ENCODE measurements at places on chromosomes 7 and 10. TPM values are rescaled to one million over a fixed set of nuclear protein-coding genes. Genes with fewer than 3 reads are reported as not detected.

The ASB10 gene
- not detected for total RNA-seq

The CFAP70 gene
- total RNA-seq: 1.1 TPM

The C10orf67 gene
- total RNA-seq: not detected

The PAPSS2 gene
- 7.1 TPM for total RNA-seq

The NXPH1 gene
- total RNA-seq: not detected

The KLF6 gene
- 111 TPM for total RNA-seq

GRCh38 chr7:2126621-2127020 lies 106.1 kb downstream of the MAD1L1 start:
- H3K27me3 ChIP-seq: no peaks in the 10 kb centered on the region
- H3K36me3 ChIP-seq: peaks cover 9% of the 10 kb centered on the region
- H3K27ac ChIP-seq: no peak overlapping the region
- no peak for DNase-seq
- H3K4me1 ChIP-seq: peaks cover under 1% of the 10 kb centered on the region

- H3K4me3 ChIP-seq: no peak overlapping the region
- H3K4me1 ChIP-seq: no peaks in the 10 kb centered on the region
- no peak overlapping the region for H3K27ac ChIP-seq
- H3K36me3 ChIP-seq: no peaks in the 10 kb centered on the region
- H3K27me3 ChIP-seq: no peaks in the 10 kb centered on the region
- DNase-seq: no peak
Measured at GRCh38 chr7:14822481-14822854, 80.1 kb downstream of the DGKB start.

DNA sequence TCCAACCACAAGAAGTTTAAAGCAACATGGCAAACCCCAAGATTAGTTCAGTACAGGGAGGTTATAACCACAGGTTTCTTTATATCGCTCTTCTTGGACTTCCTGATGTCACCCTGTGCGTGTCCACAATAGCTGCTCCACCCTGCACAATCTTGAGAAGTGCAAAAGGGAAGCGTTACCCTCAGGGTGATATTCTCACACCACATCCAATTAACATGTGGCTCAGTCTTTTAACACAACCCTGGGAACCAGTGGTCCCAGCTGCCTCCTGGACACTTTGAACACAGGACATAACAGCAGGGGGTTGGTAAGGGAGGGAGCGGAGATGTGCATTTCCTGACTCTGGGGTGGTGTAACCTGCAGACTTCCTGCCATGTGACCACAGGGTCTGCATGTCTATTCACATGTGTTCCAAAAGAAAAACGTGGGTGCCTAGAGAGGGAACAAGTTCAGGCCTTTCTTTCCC lies 64.6 kb downstream of the GSAP start:
- DNase-seq: no peak
- H3K36me3 ChIP-seq: no peaks in the 10 kb centered on the region
- H3K27ac ChIP-seq: peak overlapping the region; percentile 10
- no peak overlapping the region for H3K4me3 ChIP-seq
- H3K4me1 ChIP-seq: peaks cover 39% of the 10 kb centered on the region

DNA sequence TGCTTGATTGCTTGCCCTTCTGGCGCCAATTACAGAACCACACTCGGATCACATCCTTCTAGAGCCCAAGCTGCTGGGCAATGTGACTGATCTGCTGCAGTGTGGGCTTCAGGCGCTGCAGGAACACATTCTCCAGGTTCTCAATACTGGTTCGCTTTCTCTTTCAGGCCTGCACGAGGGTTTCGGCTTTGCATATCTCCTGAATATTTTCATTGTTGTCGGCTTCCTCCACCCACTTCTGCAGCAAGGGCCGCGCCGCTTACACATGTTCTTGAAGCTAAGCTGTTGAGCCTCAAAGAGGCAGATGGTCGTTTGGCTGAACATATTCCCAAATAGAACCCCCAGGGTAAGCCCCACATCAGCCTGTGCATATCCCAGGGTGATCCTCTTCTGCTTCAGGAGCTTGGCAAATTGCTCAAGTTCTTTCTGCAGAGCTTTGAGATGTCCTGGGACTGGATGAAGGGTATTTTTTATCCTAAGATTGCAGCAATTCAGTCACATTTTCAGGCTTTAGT lies 64.6 kb downstream of the HERC4 start:
- H3K27ac ChIP-seq: no peak overlapping the region
- DNase-seq: no peak
- H3K27me3 ChIP-seq: no peaks in the 10 kb centered on the region
- H3K4me3 ChIP-seq: no peak overlapping the region

- H3K27me3 ChIP-seq: no peaks in the 10 kb centered on the region
- peaks cover 24% of the 10 kb centered on the region for H3K4me1 ChIP-seq
- H3K27ac ChIP-seq: peak overlapping the region; percentile 28
Measured at GRCh38 chr7:111393011-111393754, 169.1 kb downstream of the IMMP2L start.
